ENCODE measurements at places on chromosomes 2 and 18. TPM values are rescaled to one million over a fixed set of nuclear protein-coding genes. Genes with fewer than 3 reads are reported as not detected.

The SERPINB13 gene
- total RNA-seq, result 0.27 TPM

The CRYGD gene
- not detected for total RNA-seq

DNA sequence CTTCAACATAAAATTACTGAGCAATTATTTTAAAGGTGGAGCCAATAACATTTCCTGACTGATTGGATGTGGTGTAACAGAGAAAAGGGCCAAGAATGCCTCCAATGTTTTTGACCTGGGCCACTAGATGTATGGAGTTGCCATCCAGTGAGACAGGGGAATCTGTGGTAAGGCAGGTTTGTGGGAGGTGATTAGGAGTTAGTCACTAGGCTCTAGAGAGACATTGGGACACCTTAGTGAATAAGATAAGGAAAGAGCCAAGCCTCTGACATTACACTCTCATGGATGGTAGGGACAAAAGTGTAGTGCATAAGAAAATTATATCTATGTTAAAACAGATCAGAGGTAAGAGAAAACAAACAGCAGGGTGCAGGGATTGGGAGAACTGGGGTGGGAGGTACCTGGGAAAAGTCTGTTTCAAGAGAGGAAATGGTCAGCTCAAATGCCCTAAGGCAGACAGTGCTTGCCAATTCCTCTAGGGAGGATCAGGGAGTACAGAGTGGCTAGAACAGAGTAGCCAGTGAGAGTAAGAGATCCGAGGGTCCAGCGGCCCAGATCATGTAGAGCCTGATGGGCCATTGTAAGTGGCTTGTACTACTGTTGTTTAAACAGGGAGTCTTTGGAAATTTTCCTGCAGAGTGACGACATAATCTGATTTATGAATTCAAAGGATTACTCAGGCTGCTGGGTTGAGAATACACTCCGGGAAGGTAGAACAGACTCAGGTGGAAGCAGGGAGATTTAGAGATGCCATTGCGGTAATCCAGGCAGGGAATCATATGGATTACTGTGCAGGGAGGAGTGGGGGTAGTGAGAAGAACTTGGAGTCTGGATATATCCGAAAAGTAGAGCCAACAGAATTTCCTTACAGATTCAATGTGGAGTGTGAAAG, 45.7 kb upstream of the CUL3 start:
- DNase-seq, result no peak

DNA sequence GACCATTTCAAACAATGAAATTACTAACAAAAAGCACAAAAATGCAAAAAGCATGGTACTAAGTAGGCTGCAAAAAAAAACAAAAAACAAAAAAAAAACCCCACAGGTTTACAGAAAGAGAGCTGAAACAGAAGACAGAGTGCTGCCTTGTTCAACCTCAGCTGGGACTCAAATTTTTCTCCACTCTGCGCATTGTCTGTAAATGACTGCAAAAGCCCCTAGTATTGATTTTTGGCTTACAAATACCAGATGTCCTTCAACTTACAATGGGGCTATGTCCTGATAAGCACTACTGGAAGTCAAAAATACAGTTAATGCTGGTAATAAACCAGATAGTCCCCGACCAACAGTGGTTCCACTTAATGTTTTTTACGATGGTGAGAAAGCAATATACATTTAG, 42.2 kb downstream of the UBE2E3 start:
- DNase-seq, result no peak

Data from mesothelial cell of epicardium (in vitro differentiated cells).